Stimulated activated CD8-positive, alpha-beta memory T cell treated with anti-CD3 and anti-CD28 coated beads, Interleukin-15, amount 100 ng/mL, for 4 hours (primary cell): ENCODE measurements at places on chromosomes 2 and 18.

- DNase-seq, result no peak
Observed at GRCh38 chr18:79733986-79734770, 54.6 kb downstream of the CTDP1 start.

DNA sequence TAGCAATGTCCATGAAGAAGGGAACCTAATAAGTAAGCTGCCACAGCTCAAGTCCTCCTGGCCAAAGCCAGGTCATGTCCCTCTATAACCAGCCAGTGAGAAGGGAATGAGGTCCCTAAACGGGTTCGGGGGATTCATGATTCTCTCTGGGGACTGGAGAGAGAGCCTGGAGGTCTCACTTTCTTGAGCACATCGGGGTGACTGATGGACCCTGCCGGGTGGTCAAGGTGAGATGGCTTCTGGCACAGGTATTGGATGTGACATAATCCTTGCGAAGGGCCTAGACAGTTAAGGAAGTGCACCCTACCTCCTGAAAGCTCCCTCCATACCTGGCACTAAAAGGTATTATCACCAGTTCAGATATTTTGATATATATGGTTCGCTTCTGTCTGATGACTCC is 45.7 kb downstream of the HRH4 start:
- no peak for DNase-seq

GRCh38 chr2:72004976-72005375 is 142.7 kb downstream of the CYP26B1 start:
- DNase-seq, result no peak

DNA sequence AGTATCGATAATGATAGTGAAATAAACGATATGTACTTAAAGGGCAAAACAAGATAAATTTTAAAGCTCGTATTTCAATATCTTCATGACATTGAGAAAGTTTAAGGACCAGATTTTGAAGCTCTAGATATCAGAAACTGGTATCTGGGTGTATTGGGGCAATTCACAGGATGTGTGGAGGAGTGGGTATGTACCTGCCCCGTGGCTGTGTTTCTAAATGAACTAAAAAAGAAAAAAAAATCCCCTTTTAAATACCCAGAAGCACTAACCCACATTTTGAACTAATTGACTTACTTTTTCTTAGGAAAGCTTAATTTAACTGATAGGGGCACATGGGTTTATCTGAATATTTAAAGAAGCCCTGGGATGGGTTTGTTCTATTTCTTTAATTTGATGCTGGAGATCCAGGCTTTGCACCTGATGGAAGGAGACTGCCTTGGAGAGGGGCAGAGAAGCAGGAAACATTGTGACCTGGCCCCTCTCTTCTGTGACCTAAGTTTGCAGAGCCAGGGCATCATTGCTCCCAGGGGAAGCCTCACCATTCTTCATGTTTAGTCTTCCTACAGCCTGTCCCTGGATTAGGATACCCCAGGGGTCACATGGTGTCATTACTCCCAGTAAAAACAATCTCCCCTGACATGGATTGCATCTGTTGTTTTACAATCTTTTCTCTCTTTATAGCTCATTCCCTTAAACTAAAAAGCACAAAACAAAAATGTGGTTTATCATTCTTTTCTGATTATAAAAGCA is 7.6 kb upstream of the KCTD1 start:
- DNase-seq, result no peak

- DNase-seq, result no peak
Observed at GRCh38 chr18:48885266-48885923, 65.4 kb downstream of the SMAD7 start.

DNA sequence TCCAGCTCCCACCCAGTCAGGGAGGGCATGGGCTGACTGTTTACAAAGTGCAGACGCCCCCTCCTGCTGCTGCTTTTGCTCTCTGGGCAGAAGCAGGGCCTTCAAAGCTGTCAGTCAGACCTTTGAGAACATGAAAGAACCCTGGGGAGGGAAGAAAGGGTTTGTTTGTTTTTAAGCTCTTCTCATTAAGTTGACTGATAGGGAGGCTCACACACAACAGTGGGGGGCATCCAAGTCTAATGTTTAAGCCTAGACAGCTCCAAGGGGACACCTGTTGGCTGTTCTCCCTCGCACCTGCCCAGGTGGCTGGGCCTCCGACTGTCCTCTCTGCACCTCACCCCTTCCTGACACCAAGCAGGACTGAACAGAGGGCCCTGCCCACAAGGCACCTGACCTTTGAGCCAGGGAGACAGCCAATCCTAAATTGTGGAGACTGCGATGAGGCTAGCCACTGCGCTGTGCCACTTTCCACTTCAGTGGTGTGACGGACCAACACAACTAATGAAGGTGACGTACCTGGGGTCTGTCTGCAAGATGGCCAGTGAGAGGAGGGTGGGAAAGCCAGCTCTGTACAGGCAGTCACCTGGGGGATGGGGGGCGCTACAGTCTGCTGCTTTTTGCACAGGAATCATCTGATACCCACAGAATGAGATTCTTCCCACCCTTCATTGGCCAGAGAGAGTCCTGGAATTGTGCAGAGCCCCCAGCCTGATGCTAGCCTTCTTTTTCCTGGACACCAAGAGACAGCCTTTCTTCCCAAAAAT is 16.3 kb downstream of the ST6GAL2 start:
- DNase-seq, result no peak

- no peak for DNase-seq
Observed at GRCh38 chr2:187853381-187853791, 299.2 kb upstream of the TFPI start.

DNA sequence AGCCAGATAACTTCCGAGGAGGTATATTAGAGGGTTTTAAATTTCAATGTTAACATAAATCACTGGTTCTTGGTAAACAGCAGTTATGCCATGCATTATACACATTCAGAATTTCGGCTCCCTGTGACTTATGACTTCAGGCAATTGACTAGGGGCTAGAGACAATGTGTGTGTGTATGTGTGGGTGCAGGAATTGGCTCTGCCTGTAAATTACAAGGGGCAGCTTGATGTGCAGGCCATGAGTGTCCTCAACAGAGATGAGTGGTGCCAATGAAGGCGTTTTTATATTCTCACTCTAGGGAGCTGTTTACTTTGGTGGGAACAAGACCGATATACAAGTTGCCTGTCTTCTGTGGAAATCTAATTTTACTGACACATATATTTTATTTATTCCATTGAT is 161.6 kb downstream of the CSRNP3 start:
- DNase-seq, result no peak

DNA sequence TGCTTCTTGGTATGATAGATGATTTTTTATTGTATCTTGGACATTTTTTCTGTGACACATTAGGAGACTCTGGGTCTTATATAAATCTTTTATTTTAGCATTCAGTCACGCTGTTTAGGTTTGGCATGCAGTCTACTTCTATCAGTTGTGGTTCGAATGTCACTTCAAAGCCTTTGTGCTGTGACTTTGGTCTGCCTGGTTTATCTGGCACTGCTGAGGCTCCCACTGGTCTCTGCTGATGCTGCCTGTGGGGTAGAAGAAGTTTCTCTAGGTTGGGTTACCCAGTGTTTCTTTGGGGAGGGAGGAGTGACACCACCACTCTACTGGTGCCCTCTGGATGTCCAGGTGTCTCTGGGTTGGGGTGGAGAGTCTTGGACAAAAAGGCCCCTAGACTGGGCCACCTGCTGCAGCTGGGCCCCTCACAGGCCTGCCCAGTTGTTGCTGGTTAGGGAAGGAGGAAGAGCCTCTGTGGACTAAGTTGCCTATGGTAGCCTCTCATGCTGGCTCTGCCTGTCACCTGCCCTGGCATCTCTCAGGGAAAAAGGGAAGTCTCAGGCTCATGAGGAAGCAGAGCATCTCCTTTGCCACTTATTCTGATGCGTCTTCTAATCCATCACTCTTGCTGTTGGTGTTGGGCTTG is 115.4 kb upstream of the HS6ST1 start:
- DNase-seq, result no peak

- DNase-seq, result no peak
Observed at GRCh38 chr2:12556762-12557161, 160.0 kb upstream of the TRIB2 start.

DNA sequence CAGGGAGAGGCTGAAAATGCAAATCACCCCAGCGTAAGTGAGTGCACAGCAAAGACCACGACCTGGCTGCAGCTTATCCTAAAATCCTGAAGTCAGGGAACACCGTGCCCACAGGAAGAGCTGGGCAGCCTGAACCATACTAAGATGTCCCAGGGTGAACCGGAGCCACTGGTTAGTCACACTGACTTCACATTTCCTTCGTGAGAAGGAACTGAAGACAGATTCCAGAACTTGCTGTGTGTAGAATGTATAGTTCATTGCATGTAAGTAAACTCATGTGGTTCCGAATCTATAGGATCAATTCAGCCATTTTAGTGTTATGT is 84.6 kb upstream of the NDUFV2 start:
- no peak for DNase-seq

DNA sequence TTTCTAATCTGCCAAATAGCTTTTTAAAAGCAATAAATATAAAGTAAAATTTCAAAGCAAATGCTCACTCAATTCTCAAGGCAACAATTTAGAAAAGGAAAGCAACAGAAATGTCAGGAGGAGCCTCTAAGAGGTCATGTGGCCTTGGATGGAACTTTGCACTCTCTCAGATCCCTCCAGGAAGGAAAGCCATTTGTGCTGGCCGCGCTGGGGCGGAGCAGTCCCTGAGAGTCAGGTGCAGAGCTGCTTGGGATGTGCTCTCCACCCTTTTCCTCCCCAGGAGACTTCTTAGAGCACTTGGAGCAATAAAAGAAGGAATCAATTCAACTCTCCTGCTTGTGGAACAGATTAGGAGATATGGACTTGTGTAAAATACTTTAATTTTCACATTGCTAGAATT is 379.8 kb upstream of the LINC00305 start:
- DNase-seq, result no peak

- DNase-seq, result no peak
Observed at GRCh38 chr2:232024457-232024856, 62.9 kb downstream of the DIS3L2 start.

- no peak for DNase-seq
Observed at GRCh38 chr2:218516614-218517013, 51.5 kb downstream of the USP37 start.

- DNase-seq, result no peak
Observed at GRCh38 chr2:237742614-237743013, 56.0 kb upstream of the RBM44 start.

DNA sequence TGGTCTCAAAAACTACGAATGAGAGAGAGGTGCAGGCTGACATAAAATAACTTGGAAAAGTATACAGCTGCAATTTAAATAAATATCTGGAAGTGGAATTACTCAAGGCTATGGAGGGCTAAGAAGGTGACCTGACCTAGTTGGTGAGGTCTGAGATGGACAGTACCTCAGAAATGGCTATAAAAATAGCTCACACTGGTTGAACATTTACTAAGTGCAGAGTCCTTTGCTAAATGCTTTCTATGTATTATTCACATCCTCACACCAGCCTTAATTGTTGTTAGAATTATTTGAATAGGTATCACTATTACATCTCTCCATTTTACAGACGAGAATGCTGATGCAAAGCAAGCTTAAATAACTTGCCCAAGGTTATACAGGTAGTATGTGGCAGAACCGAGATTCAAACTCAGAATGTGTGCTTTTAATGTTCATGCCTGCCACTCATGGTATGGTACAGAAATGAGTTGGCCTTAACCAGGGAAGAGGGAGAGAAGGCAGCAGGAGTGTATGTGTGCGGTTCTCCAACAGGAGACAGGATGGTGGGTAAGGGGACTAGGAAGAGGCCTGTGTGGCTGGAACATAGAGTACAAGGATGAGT is 37.4 kb downstream of the MRPL44 start:
- DNase-seq, result no peak

DNA sequence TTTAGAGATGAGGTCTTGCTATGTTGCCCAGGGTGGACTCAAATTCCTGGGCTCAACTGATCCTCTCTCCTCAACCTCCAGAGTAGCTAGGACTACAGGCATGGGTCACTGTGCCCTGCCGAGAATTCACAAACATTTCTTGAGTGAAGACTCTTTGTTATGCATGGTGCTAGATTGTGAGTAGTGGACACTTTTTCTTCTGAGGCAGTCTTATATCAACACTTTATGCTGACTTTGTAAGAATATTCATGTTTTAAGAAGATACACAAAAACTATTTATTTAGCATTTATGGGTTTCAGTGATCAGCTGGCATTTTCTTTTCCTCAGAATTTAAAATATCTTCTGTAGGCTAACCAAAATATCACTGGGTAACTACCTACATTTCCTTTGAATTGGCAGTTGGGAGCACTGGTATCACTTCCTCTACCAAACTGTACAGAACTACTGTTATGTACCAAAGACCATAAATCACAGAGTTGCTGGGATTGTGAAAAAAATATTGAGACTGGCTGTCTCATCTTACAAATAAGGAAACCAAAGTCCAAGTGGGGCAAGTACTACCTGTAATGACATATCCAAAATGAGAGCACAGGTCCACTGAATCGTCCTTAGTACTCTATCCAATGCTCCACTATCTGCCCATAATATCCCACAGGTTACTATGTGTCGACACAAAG is 34.0 kb downstream of the DOCK10 start:
- no peak for DNase-seq

DNA sequence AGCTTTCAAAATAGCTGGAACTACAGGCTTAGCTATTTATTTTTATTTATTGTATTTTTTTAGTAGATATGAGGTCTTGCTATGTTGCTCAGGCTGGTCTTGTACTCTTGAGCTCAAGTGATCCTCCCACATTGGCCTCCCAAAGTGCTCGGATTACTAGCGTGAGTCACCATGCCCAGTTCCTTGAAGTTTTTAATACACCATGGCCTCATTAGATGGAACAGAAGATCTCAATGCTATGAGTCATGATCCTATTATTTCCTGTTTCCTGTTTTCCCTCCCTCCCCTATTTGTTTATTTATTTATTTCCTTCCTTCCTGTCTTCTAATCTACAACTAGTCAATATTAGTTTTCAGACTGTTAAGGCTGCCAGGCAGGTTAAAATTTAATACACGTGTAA is 309.0 kb downstream of the CMPK2 start:
- no peak for DNase-seq

DNA sequence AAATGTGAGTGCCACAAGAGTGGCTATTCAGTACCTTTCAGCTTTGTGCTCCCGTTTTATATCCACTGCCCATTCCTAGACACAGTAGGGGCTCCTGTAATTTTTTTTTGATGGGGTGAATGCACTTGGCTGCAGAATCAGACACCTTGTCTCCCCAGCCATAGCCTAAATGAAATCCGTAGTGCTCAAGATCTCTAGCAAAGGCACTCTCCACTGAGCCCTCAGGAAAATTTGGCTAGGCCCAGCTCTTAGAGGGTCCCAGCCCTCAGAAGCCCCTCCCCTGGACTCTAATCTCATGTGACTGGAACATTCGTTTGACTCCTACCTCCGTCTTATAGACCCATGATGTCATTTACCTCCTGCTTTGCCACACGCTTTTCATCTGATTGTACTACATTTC is 323.9 kb downstream of the SMAD2 start:
- DNase-seq, result no peak
